ENCODE measurements at places on chromosomes 12 and 14.

DNA sequence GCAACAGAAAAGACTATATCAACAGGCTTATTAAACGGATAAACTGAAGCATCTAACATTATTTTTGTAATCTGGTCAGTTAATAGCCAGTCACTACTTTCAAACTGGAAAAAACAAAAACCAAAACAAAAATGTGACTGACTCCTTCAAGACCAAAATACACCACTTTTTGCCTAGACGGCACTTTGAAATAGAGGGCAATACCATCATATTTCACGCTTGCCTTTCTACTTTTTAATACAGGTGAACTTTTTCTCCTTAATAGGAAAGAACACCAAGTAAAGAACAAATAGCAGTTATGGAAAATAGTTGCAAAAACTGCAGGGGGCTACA, 550 bp upstream of the NUP107 start:
- no peak for DNase-seq

- peak; percentile 46 for DNase-seq
Observed at GRCh38 chr12:15580431-15580830, 208.8 kb downstream of the EPS8 start.

- DNase-seq, result peak; percentile 86
Observed at GRCh38 chr14:21525962-21526671, at the start of gene SALL2. Gene SALL2 (minus strand): TSS chr14:21526346. CDS start chr14:21526127, 219 bp downstream.

GRCh38 chr12:805022-805632, 52.7 kb downstream of the WNK1 start:
- DNase-seq, result no peak

DNA sequence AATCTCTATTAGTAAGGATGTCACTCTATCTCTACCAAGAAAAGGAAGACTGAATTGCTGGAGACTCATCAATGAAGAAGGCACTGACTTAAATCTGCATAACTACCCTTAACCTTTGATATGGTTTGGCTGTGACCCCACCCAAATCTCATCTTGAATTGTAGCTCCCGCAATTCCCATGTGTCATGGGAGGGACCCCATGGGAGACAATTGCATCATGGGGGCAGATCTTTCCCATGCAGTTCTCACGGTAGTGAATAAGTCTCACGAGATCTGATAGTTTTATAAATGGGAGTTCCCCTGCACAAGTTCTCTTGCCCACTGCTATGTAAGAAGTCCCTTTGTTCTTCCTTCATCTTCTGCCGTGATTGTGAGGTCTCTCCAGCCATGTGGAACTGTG, 73.4 kb upstream of the PPM1H start:
- DNase-seq, result no peak

DNA sequence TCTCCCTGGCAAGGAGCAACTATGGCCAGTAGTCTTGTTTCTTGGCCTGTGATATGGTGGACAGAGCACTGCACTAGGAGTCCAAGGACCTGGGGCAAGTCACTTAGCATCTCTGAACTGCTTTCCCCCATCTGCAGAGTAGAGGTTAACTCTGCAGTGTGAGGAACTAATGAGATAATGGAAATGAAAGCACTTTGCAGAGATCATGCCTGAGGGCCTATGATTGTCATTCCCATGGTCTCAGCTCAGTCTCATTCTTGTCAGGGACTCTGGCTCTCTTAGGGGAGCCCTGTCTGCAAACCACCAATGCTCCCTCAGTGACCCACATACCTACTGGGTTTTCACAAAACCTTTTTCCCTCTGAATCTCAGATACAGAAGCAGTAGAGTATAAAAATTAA, 6.5 kb upstream of the PNMA1 start:
- no peak for DNase-seq

DNA sequence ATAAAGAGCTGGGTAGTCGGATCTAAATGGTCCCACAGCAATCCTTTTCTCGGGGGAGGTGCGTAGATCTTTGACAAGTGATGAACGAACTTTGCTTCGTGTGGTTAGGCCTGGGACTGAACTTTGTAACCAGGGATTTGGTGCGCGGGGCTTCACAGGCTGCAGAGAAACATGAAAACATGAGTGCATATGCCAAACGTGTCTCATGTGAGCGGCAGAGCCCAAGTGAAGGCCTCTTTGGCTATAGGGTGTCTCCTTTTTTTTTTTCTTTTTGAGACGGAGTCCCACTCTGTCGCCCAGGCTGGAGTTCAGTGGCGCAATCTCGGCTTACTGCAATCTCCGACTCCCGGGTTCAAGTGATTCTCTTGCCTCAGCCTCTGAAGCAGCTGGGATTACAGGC, 12.0 kb upstream of the RIOX1 start:
- no peak for DNase-seq

- DNase-seq, result no peak
Observed at GRCh38 chr14:90295870-90296516, 35.7 kb downstream of the NRDE2 start.

DNA sequence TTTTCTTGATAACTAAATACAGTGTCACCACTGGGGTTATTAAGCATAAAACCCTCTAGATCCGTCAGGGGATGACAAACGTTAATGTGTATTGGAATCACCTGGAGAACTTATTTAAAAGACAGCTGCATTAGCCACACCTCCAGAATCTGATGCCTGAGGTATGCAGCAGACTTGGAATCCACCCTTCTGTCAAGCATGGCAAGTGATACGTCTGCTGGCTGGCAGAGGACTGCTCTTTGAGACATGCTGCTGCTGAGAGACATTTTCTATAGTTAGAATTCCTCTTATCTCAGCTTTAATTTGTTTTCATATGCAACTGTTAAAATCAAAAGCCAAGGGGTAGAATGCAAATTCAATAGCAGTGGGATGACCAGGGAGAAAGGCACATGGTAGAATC, 496.3 kb downstream of the NELL2 start:
- DNase-seq, result no peak

DNA sequence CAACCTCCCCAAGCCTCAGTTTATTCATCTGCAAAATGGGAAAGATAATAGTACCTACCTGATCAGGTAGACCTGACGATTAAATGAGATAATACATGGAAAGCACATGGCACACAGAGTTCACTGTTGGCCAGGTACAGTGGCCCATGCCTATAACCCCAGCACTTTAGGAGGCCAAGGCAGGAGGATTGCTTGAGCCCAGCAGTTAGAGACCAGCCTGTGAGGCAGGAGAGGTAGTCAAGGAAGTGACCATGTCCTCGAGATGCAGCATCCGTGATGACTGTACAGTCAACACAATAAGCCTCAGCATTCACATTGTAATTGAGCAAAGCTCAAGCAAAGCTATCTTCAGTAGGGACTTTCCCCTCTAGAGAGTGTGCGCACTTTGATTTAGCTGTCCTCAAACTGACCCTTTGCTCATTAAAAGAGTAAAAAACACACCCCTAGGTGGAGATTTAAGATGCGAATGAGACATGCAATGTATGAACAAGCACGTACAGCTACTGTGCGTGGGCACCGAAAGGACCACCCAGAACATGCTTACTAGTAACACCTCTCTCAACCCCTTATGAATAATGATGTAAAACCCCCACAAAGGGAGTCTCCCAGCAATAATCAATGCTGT, 9.9 kb downstream of the ISCU start:
- DNase-seq, result peak; percentile 26

GRCh38 chr12:88684170-88684569, 103.9 kb upstream of the KITLG start:
- no peak for DNase-seq

DNA sequence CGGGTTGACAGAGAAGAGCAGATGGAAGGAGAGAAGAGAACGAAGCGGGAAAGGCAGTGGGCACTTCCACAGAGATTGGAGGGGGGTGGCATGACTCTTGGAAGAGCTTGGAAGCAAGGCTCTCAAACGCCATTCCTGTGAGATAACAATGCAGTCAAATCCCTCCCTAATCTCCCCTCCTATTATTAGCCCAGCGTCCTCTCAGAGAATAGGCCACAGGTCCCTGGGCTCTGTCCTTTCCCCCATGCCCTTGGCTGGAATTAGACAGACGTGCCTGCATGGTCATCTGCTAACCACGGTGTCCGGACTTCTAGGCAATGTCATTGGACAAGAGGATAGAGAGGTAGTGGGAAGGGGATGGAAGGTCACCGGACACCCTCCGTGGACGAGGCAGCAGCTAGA, 8.0 kb upstream of the MYH7 start:
- no peak for DNase-seq

GRCh38 chr14:88470542-88471440, 84.0 kb downstream of the PTPN21 start:
- DNase-seq, result no peak

GRCh38 chr14:61638595-61639387, 56.5 kb upstream of the HIF1A start:
- DNase-seq, result no peak

GRCh38 chr12:3551386-3551785, 60.4 kb downstream of the PRMT8 start:
- DNase-seq, result no peak

DNA sequence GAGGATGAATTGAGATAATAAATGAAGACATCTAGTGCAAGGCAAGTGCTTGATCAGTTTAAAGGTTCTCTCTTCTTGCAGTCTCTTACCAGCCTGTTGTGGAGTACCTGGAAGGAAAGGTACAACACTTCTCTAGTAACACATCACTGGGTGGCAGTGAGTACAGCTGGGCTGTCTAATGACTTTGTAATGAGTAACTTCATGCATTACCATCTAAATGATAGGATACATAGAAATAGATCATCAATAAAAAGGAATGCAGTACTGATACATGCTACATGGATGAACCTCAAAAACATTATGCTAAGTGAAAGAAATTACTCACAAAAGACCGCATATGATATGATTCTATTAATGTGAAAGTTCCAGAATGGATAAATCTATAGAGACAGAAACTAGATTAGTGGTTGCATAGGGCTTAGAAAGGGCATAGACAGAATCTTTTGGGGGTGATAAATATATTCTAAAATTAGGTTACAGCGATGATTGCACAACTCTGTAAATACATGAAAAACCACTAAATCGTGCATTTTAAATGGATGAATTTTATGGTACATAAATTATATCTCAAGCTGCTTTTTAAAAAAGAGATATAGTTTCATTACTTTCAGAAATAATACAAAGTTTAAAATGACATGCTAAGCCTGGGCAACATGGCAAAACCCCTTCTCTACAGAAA, 224.4 kb downstream of the CHST11 start:
- no peak for DNase-seq

- DNase-seq, result no peak
Observed at GRCh38 chr12:1022032-1022970, 31.3 kb downstream of the ERC1 start.

- peak; percentile 70 for DNase-seq
Observed at GRCh38 chr14:105193916-105194782, 13.0 kb upstream of the NUDT14 start.

DNA sequence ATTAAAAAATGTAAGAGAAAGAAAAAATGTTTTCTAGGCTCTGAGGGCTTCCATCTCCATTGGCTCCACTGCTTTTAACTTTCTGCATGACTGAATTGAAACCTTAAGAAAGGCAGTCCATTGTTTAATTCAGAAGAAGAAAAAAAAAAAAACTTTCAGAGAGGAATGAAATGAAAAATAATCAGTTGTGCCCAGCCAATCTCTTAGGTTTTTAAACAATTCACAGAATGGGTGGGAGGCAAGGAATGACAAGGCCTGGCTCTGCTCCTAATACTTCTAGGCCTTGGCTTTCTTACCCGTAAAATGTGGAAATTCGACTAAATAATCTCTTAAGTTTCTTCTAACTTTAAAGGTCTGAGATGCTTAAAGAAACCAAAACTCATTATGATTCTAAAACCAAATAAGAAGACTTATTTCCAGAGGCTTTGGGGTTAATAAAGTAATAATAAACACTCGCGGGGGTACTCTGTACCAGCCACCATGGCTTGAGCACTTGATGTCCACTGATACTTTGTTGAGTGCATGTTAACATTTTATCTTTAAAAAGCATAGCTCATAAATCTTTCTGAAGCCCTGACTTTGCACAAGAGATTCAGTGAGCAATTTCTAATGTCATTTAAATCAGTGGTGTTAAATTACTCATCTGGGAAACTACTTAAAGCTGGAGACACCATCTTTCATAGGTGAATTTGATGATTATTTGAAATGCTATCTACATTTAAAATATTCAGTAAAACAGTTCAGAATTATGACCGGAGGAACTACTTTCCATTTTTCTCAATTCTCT, 49.6 kb downstream of the STON2 start:
- no peak for DNase-seq

DNA sequence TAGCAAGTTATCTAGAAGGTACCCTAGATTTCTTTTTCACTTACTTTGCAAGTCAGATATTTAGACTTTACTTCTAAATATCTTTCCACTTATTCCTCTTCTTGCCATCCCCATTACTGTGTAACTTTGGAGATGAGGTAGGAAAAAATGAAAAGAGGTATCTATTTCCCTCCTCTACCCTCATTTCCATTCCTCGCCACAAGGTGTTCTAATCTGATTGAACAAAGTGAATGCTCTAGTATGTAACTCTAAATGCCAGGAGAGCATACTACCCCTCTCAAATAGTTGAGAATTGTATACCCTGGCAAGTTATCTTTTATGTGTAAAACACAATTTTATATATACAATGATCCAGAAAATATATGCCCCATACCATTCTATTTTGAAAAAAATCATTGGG, 1.7 kb upstream of the LDHB start:
- no peak for DNase-seq

GRCh38 chr14:101972126-101972866, 7.9 kb downstream of the DYNC1H1 start:
- no peak for DNase-seq

DNA sequence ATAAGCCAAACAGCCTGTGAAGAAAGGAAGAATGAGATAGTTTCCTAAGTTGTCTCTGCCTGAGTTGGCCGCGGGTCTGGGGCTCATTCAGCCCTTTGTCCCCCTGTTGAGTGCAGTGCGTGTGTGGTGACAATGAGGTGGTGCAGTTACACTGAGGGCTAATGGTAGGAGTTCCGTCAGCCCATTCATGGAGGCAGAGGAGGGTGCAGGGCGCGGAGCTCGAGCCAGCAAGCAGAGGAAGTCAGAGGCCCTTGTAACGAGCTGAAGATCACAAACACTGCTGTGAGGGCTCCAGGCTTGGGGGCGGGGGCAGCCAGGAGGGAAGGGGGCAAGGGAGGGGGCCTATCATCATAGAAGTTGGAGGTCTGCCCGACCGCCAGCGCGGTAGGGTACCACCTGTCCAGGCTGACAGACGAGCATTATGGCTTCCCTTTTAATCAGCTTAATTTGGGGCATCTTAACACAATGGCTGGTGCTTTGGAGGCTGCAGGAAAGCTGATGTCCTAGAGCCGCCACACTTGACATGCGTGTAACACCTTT, 20.5 kb downstream of the CCND2 start:
- no peak for DNase-seq
